ENCODE measurements at places on chromosomes 1 and 21.
A peak's percentile ranks its signal among the peaks of the same experiment; 100 is the strongest.

GRCh38 chr1:145846201-145846612, 777 bp downstream of the NUDT17 start:
- DNase-seq: no peak

- DNase-seq: no peak
These were observed 4.6 kb upstream of the BTG2 start for GRCh38 chr1:203300441-203301330.

GRCh38 chr1:172002725-172003345, 161.5 kb downstream of the DNM3 start:
- DNase-seq: peak; percentile 7

GRCh38 chr1:157112186-157112867, 12.7 kb upstream of the ETV3L start:
- no peak for DNase-seq

GRCh38 chr1:205593532-205593931, 38.3 kb downstream of the ELK4 start:
- no peak for DNase-seq

- DNase-seq: no peak
These were observed 201.1 kb upstream of the C1orf87 start for GRCh38 chr1:60274422-60275290.

GRCh38 chr1:80457409-80457808, 1343.3 kb upstream of the ADGRL2 start:
- DNase-seq: no peak

DNA sequence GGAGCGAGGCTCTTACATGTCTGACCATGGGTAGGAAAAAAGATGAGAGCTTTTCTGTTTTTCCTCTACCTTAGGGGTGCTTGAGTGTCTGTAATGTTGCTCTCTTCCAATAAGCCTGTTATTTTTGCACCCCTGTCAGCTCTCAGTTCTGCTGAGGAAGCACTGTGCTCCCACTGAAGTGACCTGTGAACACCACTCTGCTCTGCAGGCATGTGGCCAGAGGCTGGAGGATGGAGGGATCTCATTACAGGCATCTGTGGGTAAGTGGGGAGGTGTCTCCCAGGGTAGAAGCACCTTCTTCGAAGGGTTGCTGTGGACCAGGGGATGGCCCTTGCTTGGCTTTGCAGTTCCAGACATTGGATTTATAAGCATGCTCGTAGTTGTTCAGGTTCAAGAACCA, 56.8 kb upstream of the RBM15 start:
- DNase-seq: no peak

- no peak for DNase-seq
These were observed 347.6 kb upstream of the AJAP1 start for GRCh38 chr1:4306559-4307467.

- DNase-seq: no peak
These were observed 45.1 kb upstream of the TRAPPC10 start for GRCh38 chr21:43966946-43967512.

DNA sequence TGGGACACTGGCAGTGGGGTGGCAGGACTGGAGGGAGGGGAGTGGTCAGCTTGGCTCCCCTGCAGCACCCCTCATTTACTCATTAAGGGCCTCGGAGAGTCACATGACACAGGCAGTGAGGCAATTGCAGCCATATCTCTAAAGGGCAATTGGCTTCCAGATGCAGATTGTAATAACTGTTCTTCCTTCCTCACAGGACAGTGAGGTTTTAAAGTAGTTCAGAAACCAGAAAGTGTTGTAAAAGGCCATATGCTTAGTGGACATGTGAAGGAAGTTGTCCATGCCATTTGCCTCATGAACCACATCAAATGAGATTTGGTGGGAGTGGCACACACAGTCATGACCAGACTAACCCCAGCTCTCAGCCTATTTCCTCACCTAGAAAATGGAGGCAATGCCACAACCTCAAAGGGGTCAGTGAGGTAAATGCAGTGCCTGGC, 11.1 kb downstream of the MTX1 start:
- DNase-seq: no peak

GRCh38 chr1:214584805-214585766, 17.9 kb upstream of the CENPF start:
- DNase-seq: no peak

DNA sequence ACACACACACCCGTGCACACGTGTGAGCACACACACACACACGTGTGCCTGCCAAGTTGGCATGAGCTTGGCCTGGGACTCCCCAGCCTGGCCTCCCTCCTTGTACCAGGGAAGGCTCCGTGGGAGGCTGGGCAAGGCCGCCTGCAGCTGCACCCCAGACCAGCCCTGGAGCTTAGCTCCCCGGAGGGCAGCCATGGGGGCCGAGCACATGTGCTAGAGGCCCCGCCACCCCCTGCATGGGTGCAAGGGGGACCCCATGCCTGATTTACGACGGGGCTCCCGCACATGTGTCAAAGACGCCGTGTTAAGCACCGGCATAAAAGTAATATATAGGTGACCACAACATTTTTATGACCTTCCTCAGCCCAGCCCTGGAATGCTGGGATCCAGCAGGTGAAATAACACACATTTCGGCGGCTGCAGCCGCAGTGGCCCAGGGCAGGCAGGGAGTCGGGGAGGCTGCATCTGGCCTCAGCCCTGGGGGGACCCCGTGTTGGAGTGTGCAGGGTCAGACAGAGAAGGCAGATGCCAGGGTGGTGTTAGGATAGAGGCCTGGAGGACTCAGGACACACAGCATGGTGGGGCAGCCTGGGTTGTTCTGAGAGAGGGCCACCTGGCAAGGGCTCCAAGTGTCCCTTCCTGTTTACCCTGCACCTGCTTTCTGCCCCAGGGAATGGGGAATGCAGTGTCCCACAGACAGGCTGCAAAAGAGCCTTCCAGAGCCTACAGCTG, 56.3 kb downstream of the WNT9A start:
- no peak for DNase-seq

DNA sequence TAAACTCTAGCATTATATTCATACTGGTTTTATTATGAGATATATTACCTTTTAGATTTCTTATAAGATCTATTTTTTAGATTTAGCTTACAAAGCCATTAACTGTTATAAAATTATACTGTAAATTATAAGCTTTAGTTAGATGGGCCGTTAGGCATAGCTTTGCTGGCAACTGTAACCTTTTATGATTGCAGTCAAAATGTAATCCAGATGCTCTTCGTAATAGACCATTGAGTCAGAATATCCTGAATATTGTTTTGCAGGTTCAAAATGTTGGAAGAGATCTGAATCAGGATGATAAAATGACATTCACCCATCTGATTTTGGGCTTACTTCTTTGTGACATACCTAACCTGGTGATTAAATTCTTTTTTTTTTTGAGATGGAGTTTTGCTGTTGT, 20.9 kb downstream of the ITSN1 start:
- DNase-seq: no peak

DNA sequence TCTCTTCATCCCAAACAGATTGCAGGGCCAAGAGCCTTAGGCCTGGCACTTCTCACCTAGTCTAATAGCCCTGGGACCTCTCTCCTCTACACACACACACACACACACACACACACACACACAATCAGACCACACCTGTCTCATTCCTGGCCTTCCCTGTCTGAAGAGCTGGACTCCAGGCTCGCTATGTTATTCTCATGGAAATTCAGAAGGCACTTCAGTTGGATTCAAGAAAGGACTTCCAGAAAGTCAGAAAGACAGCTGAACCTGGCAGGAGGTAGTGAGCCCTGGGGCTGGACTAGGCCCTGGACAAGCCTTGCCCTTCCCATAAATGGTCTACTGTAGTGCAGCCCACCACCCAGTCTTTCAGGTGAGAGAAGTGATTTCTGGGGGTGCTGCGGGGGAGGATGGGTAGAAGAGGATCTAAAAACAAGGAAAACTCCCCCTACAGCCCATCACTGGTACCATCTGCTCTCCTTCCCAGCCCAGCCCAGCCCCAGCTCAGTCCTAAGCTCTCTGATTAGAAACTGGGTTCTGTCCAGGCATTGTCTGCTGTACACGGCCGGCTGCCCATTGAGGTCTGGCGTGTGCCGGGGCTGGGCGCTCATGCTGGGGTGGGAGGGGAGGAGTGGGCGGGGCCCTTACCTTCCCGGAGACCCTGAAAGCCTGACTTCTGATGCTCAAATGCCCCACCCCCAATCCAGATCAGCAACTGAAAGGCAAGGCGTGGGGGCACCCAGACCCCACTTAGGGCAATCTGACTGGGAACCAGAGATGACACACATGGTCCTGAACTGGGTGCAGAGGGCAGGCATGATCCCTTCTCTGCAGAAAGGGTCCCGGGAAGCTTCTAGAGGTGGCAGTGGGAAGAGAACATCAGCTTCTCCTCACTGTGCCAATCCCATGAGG, 2.5 kb downstream of the KIF21B start:
- DNase-seq: peak; percentile 21

- no peak for DNase-seq
These were observed 264.2 kb downstream of the USP25 start for GRCh38 chr21:15993951-15994350.

- peak; percentile 78 for DNase-seq
These were observed 55.6 kb downstream of the CHIA start for GRCh38 chr1:111346089-111346885.

DNA sequence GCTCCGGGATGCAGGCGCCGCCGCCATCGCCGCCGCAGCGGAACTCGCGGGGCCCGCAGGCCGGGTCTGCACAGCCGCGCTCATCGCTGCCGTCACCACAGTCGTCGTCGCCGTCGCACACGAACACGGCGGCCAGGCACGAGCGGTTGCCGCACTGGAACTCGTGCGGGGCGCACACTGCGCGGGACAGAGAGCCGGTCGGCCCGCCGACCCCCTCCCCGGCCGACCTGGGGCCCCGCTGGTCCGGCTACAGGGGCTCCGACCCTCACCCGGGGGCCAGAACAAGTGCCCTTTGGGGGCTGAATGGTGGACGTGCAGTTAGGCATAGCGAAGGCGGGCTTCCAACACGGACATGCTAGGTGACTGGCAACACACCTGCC, 38.6 kb upstream of the MAGOH start:
- no peak for DNase-seq

- DNase-seq: no peak
These were observed 14.7 kb downstream of the HSF2BP start for GRCh38 chr21:43644609-43645008.

GRCh38 chr1:10556430-10557005, 81.8 kb downstream of the PEX14 start:
- DNase-seq: no peak

GRCh38 chr21:38355353-38355752, 98.6 kb downstream of the KCNJ15 start:
- no peak for DNase-seq

- no peak for DNase-seq
These were observed 29.6 kb upstream of the AJAP1 start for GRCh38 chr1:4624801-4625200.

GRCh38 chr1:68308034-68308433, 75.7 kb upstream of the WLS start:
- no peak for DNase-seq

DNA sequence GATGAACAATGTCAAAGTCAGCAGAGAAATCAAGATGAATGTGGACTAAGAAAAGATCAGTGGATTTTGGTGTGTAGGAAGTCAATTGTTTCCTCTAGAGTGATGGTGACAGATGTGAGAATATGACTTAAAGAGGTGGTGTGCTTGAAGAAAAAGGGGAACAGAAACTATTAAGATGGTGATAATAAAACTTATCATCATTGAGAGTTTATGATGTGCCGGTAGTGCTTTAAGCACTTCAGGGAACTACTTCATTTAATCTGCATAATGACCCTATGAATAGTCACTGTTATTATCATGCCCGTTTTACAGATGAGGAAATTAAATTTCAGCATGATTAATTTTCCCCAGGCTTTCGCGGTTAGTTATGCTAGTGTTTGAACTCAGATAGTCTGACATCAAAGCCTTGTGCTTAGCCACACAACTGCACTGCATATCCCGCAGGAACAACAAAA, 246.9 kb upstream of the LRRC7 start:
- DNase-seq: no peak

DNA sequence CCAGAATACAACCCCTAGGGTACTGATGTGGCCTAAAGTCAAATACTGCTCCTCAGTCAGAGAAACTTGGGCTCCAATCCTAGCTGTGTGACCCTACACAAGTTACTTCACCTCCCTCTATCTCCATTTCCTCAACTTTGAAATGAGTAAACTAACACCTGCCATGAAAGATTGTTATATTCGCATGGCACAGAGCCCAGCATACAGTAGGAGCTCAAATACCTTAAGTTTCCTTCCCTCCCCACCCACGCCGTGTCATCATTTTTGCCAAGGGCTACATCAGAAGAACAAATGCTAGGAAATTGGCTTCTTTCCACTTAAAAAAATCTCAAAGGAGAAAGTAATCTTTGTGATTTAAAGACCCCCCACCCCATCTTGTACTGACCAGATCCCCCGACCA, 22.2 kb upstream of the ZNF362 start:
- no peak for DNase-seq

- DNase-seq: no peak
These were observed 104.8 kb upstream of the GRIK1 start for GRCh38 chr21:30044447-30045064.

- DNase-seq: no peak
These were observed 7.4 kb downstream of the SOX13 start for GRCh38 chr1:204080163-204080903.

DNA sequence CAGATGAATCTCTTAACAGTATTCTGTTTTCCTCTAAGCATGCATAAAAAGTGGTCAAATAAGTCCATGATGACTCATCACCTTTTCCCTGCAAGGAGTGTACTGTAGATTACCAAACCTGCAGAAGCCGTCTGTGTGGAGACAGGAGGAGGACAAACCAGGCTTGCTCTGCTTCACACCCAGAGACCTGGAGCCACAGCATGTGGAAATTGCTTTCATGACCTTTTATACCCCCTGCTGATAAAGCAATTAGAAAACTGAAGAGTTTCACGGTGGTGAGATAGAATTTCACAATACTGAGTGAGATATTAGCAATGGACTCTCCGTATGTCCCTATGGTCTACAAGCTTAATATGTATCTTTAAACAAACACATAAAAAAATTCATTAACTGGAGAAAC, 9.4 kb downstream of the CORT start:
- DNase-seq: no peak

DNA sequence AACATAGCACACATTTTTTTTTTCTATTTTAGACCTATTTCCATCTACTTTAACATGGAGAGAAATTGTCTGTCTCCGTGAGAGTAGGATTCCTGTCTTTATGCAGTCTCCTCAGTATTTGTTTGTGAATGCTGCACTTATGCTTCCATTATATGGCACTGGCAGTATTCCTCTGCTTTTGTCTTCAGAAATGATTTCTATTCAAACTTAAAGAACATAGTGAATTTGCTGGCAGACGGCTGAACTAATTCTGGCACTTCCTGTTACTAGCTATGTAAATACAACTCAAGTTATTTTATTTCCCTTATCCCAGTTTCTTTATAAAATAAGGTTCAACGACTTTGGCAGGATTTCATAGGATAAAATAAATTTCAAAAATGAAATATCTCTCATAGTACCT, 45.3 kb downstream of the KCTD3 start:
- no peak for DNase-seq

GRCh38 chr1:54464477-54465146, 58.4 kb upstream of the SSBP3 start:
- no peak for DNase-seq

GRCh38 chr1:79982211-79982610, 975.7 kb upstream of the ADGRL4 start:
- no peak for DNase-seq

Measured in activated CD4-positive, alpha-beta T cell treated with anti-CD3 and anti-CD28 coated beads, Interleukin-2, amount 50 U/mL, for 4 hours (primary cell).